ENCODE measurements at places on chromosomes 5 and 9.

- no peak for DNase-seq
Observed at GRCh38 chr9:10928372-10928771, 315.6 kb upstream of the PTPRD start.

DNA sequence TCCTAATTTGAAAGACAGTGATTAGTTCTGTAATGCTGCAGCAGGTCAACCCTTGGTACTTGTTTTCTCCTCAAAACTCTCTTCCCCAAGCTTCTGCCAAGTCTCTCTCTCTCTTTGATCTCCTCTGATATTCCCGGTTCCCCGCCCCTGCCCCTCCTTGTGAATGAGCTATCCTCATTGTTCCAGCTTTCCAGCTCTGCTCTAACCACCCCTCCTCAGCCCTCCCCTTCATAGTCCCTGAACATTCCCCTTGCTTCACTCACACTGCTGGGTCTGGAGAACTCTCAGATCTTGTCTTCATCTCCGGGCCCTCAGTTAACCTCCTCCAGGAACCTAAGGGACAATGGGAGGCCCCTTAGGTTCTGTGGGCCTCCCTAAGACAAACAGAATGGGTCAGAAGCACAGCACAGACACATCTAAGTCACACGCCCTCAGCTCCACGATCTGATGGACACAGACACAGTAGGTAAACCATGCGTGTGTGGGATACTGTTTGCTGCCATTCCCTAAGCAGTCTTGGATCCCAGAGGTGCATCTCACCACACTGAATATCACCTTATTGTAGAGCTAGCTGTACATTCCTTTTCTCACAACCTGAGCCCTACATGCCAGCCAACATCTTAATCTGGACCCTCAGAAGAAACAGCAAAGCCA is 17.4 kb upstream of the LARP1 start:
- DNase-seq = no peak

- peak; percentile 43 for DNase-seq
Observed at GRCh38 chr9:96618209-96619123, 1.2 kb downstream of the CDC14B start.

GRCh38 chr5:179837076-179838011 is 16.6 kb downstream of the SQSTM1 start:
- no peak for DNase-seq

GRCh38 chr5:175214152-175214551 is 229.8 kb downstream of the DRD1 start:
- no peak for DNase-seq

- DNase-seq = no peak
Observed at GRCh38 chr5:155189981-155190380, 176.4 kb downstream of the KIF4B start.

- DNase-seq = no peak
Observed at GRCh38 chr5:93255796-93256195, 325.2 kb downstream of the NR2F1-AS1 start.

DNA sequence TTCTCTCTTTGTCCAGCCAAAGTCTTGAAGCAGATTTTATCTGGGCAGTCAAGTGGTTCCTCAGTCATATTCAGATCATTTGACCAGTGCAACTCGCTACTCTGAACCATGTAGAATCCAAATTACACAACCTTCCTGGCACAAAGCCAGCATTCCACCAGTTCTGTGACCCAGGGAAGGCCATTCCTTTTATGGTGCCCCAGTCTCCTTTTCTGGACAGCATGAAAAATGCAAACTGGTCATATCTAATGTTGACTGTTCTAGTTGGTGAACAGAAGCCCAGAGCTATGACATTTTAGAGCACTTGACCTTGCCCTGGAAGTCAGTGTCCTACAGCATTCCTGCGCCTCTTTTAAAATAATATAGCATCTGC is 364.6 kb downstream of the BRINP1 start:
- DNase-seq = no peak

DNA sequence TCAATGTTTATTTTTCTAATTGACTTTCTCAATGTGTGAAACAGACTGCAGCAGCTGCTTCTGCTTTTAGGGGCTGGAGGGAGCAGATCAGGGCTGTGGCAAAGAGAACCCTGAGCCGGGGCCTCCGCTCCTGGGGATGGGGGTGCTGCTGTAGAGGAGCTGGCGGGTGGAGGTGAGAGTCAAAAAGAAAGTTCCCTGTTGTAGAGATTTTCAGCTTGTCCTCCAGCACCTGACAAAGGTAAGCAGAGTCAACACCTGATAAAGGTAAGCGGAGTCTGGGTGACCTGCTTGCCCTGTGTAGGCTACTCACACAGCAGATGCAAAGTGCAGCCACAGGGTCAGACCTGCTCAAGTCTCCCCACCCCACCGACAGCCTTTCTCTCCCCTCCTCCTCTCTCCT is 252.4 kb upstream of the IRX1 start:
- no peak for DNase-seq

GRCh38 chr5:54257366-54258118 is 52.8 kb downstream of the ARL15 start:
- DNase-seq = no peak

GRCh38 chr5:89087551-89088318 is 204.8 kb upstream of the MEF2C start:
- no peak for DNase-seq

DNA sequence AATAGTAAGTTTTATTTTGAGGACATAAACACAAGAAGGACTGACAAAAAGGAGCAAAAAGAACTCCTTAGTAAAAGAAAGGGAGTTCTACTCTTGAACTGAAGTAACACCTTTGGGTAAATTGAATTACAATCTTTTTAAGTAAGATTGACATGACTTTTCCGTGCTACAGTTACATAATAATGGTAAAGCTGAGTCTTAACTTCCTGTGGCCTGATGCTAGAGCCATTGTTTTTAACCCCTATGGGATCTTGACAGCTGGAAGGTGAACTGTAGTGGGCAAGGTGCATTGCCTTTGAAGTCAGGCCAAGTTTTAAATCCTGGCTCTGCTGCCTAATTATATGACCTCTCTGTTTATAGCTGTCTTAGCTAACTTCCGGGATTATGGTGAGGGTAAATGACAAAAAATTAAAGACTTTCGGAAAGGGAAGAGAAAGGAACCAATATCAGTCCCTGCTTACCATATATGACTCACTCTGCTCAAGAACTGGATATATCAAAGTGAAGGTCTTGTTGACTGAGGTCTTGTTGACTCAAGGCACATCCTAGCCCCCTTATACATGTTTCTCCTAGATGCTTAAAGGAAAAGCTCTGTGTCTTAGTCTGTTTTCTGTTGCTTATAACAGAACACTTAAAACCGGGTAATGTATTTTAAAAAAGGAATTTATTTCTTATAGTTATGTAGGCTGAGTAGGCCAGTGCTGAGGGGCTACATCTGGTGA is 6.8 kb downstream of the HSD17B4 start:
- DNase-seq = no peak

DNA sequence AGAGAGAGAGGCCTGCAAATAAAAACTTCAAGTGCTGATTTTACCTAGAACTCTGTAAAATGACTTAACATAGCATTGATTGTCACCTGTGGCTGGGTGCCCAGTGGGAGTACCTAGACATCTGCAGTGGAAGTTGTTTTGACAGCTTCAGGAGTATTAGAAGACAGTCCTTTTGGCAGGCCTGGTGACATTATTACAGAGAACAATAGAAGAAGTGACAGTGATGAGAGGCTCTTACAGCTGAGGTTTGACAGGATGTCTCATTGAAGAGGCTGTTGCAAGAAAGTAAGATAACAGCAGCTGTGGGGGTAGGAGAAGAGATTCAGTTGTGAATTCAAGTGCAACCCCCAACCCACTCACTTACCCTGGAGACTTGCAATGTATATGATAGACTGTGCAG is 27.9 kb upstream of the MUSK start:
- no peak for DNase-seq

GRCh38 chr5:34663771-34664496 is 7.8 kb downstream of the RAI14 start:
- no peak for DNase-seq

GRCh38 chr5:93300309-93300923 is 280.6 kb downstream of the NR2F1-AS1 start:
- no peak for DNase-seq

DNA sequence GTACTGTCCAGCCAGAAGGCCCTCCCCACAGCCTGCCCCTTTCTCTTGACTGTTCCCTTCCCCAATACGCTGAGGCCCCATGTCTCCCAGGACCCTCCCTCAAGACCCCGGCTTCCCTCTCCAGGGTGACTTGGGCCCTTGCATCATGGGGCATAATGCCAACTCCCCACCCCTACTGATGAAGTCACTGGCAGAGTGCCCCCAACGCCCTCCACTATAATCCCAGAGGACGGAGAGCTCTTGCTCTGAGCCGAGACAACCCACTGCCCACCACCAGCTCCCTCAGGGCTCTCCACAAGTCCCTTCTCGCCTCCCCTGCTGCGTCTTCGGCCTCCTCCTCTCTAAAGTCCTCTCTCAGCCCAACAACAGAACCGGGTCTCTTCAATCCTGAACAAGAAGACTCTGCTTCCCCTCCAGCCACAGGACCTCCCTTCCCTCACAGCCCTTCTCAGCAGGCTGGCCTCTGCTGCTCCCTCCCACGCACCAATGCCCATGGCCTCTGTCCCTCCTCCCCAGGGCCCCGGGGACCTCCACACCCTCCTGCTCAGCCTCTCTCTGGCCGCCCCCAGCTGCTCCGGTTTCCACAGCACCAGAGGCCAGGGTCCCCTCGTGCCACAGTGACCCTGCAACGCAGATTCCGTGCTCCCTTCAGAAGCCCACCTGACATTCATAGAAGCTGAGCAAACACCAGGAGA is 47.6 kb downstream of the ADAMTS2 start:
- no peak for DNase-seq

GRCh38 chr9:126791406-126792230 is 13.2 kb upstream of the ZBTB43 start:
- no peak for DNase-seq

DNA sequence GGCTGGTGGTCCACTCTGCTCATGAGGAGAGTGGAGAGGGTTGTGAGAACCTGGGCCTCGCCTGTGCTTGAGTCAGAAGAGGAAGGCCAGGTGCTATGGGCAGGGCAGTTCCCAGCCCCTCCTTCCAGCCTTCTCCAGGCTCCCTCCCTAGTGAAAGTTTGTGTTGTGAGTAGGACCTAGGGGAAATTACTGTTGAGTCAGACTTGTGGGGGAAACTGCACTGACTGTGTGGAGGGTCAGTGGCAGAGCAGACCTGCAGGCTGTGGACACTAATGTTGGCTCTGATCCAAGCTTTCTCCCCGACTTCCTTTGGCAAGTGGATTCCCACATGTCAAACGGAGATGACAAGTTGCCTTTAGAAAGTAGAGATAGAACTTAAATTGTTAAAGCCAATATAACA is 102.6 kb downstream of the ARHGAP26 start:
- no peak for DNase-seq

DNA sequence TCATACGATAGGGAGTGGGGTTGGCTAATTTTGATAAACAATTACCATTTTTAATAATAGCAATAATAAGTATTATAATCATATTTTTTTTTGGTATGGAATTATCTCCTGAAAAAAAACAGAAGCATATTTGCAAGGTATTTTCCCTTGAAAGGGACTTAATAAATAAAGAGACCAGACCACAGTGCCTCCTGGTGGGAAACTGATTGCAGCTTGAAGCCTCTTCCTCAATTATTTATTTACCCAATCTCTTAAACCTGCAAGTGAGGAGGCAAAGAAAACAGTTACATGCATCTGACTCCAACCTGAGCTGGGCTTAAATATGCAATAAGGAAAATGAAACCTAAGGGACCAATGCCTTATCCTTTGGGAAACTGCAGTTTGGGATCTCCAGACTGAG is 388.1 kb upstream of the ACO1 start:
- no peak for DNase-seq

- DNase-seq = no peak
Observed at GRCh38 chr9:4353236-4353635, 53.4 kb upstream of the GLIS3 start.

DNA sequence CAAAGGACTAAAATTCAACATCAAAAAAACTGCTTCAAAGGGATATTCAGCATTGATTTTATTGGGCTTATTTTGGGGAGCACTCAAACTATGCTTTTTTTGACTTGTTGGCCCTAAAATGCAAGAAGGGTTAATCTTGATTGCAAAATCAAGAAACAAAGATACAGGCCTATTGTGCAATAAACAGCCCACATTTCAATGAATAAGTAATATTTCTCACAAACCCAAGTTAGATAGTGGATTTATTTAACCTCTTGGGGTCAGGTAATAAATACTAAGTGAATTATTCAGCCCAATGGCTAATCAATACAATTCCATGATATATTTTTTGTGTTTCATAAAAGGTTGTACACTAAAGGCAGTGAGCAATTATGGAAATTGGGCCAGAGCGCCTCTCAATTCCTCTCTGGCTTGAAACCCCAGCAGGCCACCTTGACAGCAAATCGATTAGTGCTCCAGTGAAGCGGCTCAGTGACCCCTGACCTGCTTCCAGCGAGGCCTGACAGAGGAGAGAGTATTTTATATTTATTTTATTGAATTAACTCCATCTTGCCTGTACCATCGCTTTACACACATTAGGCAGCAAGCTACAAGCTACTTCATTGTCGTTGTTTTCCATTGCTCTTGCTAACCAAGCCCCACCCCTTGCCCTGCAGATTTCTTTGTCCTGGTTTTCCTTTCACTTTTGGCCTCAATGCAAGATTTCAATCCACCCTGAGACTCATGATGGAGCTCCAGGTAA is 65.5 kb downstream of the EBF1 start:
- DNase-seq = no peak

- DNase-seq = no peak
Observed at GRCh38 chr5:122943050-122943698, 93.4 kb downstream of the PPIC start.

- no peak for DNase-seq
Observed at GRCh38 chr9:121302341-121302740, 34.4 kb downstream of the GSN start.

DNA sequence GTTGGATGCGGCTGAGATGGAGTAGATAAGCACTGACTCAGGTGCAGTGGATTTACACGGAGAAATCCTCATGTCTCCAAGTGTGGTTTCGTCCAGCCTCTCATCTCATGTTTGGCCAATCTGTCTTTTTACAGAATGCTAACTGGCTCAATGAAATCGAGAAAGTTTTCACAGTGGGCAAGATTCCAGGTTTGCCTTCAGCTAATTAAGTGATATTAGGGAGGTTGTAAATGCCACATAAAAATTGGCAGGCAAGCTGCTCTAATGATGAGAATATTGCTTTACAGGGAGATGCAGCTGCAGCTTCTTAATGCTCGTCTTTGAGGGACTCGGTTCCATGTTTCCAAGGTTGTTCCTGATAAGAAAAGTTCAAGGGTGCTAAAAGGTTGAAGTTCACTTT is 23.7 kb downstream of the BARHL1 start:
- no peak for DNase-seq

- DNase-seq = no peak
Observed at GRCh38 chr5:24831989-24832388, 187.2 kb upstream of the CDH10 start.
